ENCODE measurements at places on chromosomes 11 and 22. TPM values are rescaled to one million over a fixed set of nuclear protein-coding genes. Genes with fewer than 3 reads are reported as not detected.

GRCh38 chr11:35579557-35580396, 38.5 kb upstream of the FJX1 start:
- H3K4me3 ChIP-seq = no peak overlapping the region
- no peak for DNase-seq
- no peaks in the 10 kb centered on the region for H3K4me1 ChIP-seq
- H3K36me3 ChIP-seq = no peaks in the 10 kb centered on the region

DNA sequence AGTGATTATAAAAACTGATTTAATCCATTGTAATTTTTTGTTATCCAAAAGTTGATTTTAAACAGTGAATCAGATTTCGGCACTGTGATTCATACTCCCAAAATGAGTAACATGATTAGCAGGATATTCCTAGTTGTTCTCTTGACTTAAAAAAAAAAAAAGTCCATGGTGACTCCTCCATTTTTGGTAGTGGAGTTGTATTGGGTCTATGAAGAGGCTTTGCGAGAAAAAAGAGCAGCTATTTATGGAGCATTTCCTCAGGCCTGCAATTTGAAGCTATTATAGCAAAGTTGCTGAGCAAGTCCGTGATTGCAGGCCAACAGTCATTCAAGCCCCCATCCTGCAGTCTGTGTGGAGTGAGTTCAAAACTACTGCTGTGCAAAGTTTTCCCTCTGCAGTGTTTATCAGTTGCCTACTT, 28.8 kb downstream of the YAP1 start:
- no peaks in the 10 kb centered on the region for H3K27me3 ChIP-seq
- H3K36me3 ChIP-seq = no peaks in the 10 kb centered on the region
- H3K4me3 ChIP-seq = no peak overlapping the region
- no peaks in the 10 kb centered on the region for H3K4me1 ChIP-seq
- no peak for DNase-seq
- no peak overlapping the region for H3K27ac ChIP-seq

GRCh38 chr11:79857377-79858214, 416.8 kb upstream of the TENM4 start:
- no peaks in the 10 kb centered on the region for H3K36me3 ChIP-seq
- no peaks in the 10 kb centered on the region for H3K27me3 ChIP-seq
- no peaks in the 10 kb centered on the region for H3K4me1 ChIP-seq
- no peak overlapping the region for H3K27ac ChIP-seq
- H3K4me3 ChIP-seq = no peak overlapping the region
- DNase-seq = no peak

GRCh38 chr11:76626266-76626665, 44.3 kb downstream of the LRRC32 start:
- no peaks in the 10 kb centered on the region for H3K36me3 ChIP-seq
- H3K27me3 ChIP-seq = no peaks in the 10 kb centered on the region
- H3K27ac ChIP-seq = no peak overlapping the region
- H3K4me1 ChIP-seq = peaks cover 8% of the 10 kb centered on the region
- H3K4me3 ChIP-seq = no peak overlapping the region

DNA sequence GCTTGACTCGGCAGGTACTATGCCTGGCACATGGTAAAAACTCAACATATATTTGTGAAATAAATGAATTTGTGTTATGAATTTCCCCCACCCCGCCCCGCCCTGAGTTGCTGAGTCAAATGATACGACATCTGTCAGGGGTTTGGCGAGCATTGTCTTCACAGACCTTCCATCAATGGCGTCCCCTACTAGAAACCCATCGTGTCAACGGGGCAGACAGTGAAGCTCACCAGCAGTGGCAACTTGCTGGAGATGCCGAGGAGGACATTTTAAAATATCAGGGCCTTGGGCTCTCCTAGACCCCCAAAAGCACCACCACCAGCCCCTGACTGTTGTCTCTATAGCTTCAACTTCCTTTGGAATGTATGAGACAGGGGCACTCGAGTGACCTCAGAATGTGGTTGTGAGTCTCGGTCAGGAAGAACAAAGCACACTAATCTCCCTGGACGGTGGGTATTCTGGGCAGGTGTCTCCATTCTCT, 761 bp upstream of the NXF1 start:
- peaks cover 22% of the 10 kb centered on the region for H3K4me1 ChIP-seq
- no peaks in the 10 kb centered on the region for H3K27me3 ChIP-seq

The TOMT gene
- total RNA-seq = not detected

The MMP8 gene
- total RNA-seq = not detected

The TSPAN18 gene
- total RNA-seq = 19.3 TPM

Measured in CD4-positive, alpha-beta memory T cell (primary cell).